ENCODE measurements at places on chromosomes 16 and 17.

GRCh38 chr17:43905985-43906852, 1.1 kb downstream of the MPP2 start:
- DNase-seq = no peak

DNA sequence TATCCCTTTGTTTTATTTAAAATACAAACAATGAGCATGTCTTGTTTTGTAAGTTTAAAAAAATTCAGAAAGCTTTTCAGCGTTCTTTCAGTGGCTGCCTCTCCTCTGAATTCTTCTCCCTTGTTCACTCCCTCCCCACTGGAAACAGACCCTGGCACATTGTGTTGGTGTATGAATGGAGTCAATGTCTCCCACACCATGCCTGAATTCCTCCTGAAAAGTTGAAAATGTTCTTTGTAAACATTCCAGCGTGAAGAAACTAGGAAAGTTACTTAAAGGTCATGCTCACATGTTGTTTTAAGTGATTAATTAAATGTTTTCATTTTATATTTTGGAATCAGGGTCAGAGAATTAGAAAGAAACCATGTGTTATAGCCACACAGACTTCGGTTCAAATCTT, 136.9 kb upstream of the DYNLRB2 start:
- no peak for DNase-seq

GRCh38 chr17:51088287-51088686, 32.4 kb downstream of the SPAG9 start:
- no peak for DNase-seq

DNA sequence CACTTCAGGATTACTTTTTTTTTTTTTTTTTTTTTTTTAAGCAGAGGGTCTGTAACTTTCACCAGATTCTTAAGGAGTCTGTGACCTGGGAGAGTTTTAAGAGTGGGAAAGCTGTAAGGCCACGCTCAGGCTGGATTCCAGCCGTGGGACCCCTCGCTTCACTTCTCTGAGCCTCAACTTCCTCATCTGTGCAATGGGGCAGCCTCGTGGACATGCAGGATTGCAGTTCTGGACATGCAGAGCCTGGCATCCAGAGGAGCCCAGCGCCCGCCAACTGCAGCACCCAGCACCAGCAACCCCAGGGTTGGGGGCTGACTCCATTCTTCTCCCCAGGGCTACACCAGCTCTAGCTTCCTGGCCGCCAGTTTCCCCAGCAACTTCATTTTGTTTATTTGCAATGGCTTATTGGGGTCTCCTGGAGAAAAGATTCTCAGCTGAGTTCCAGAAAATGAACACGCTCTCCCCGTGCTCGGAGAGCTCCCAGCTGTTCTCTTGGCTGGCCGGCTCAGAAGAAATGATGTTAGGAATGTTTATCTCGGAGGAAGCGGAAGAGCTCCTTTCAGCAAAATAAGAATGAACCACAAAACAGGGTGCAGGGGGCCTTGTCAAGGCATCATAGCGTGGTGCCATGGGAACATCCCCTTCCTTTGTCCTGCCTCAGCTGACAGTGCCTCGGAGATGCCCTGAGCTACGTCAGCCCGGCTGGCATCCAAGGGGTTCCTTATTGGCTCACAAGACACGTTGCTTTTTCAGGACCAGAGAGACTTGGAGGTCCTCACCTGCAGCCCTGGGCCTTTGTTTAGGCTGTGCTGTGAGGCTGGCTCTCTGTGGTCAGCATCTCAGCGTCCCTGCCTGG, 22.9 kb upstream of the ZCCHC14 start:
- no peak for DNase-seq

GRCh38 chr17:56739776-56740175, 93.9 kb downstream of the C17orf67 start:
- DNase-seq = no peak

DNA sequence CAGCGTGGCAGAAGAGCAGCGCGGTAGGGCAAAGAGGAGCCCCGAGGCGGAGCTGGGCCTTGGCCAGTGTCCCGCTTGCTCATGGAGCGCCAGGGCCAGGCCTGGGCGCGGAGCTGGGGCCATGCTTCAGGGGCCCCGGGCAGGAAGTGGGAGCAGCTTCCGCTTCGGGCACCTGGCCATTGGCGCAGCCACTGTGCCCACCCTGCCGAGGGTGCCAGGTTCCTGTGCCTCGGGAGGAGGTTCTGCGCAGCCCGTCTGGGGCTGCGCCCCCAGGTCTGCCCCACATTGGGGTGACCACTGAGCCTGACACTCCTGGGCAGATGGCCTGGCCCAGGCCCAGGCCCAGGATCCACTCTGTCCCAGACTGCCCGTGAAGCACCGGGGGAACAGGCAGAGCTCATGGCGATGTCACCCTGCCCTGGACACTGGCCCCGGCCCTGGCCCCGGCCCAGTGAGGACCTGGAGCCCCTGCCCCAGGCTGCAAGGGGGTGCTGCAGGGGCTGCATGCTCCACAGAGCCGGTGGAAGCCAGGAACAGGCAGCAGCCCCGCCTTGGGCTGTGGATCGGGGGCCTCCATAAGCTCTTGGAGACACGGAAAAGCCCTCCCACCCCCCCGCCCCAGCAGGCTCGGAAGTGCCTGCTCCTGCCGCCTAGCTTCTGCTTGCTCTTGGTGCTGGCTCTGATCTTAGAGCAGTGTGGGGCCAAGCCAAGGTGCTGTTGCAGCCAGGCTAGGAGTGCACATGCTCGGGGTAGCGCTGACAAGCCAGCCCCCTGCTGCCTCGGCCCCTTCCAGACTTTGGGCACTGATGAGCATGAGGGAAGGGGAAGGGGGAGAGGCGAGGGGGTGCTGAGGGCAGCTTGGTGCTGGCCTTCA, 35.9 kb upstream of the FOXJ1 start:
- DNase-seq = no peak

GRCh38 chr17:2749058-2749783, at the start of gene CCDC92B:
TSS of gene CCDC92B (minus strand) at chr17:2749652. CDS start at chr17:2735145, 14,507 bp downstream.
- no peak for DNase-seq

DNA sequence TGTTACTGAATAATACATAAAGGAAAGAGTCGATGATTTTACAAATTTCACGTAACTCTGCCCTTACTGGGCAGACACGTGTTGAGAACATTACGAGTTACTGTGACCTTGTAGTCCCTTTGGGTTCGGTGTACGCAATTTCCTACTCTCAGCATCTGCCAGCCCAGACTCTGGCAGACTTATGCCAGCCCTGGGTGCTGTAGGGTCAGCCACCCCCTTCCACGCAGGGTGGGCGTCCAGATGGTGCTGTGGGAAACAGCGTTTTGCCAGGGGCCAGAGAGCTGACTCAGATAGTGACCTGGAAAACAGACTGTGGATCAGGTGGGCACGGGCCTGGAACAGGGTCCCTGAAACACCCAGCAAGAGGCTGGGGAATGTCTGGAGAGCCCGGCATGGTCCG, 148.9 kb downstream of the RPTOR start:
- DNase-seq = no peak

GRCh38 chr16:49352892-49353291, 20.7 kb upstream of the C16orf78 start:
- no peak for DNase-seq

DNA sequence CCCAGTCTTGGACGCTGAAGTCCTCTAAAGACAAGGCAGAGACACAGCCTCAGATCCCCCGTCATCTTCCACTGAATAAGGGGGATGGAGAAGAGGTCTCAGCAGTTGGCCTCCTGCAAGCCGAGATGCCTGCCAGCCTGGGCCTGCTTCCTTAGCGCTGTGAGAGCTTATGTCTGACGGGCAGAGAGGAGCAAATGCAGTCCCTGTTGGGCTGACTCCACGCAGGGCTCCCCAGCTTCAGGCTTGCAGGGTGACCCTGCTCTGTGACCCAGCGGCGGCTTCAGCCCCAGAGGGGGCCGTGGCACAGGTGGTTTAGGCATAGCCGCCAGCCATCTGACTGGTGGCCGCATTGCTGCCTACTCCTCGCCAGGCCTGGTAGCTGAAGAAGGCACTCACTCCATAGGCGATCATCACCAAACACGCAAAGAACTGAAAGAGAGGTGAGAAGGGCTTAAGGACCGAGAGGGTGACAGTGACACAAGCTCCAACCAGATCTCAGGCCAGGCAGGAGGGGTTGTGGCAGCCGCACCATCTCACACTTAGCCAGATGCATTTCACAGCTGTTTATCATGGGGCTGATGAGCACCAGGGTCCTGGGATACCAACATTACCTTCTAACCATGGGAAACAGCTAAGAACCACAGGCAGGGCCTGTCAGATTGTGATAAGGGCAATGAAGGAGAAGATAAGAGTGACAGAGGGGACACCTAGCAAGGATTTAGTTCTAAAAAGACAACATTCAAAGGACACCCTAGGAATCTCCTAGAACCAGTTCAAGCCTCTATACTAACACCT, 11.7 kb downstream of the ARL2BP start:
- DNase-seq = no peak

DNA sequence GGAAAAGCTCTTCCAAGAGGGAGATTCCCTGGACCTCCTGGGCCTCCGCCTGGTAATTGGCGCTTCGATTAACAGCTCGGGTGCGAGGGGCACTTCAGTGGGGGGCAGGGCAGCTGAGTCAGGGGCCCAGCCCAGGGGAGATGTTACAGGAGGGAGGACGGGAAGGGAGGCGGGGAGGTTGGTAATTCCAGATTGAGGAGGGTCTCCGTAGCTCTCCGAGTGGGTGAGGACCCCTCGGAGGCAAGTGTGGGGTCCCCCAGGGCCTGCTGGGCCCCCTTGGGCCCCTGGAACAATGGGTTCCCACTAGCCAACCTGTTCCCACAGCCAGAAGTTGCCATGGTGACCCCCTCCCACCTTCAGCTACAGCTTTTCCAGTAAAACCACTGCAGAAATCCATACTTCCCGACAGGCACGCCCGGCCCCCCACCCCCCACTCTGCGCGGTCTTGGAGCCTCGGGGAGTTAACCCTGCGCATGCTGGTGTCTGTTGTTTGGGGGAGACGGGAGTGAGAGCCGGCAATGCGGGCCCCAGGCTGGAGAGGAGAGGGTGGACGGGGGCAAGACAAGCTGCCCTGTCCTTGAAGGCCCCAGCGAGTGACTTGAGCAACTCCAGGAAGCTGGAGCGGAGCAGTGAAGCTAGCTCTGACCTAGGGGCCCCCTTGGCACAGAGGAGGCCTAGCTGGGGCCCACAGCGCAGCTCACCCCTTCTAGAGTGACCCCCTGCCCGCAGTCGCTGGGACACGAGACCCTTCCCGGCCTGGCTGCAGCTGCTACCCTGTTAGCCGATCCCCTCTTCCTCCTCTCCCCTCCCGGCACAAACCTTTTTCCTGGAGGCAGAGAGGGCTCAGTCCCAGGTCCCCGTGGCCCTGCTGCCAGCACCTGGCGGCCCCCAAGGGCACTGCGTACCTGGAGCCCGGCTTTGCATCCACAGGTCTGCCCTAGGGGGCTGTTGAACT, 37.8 kb downstream of the TMEM235 start:
- DNase-seq = no peak

DNA sequence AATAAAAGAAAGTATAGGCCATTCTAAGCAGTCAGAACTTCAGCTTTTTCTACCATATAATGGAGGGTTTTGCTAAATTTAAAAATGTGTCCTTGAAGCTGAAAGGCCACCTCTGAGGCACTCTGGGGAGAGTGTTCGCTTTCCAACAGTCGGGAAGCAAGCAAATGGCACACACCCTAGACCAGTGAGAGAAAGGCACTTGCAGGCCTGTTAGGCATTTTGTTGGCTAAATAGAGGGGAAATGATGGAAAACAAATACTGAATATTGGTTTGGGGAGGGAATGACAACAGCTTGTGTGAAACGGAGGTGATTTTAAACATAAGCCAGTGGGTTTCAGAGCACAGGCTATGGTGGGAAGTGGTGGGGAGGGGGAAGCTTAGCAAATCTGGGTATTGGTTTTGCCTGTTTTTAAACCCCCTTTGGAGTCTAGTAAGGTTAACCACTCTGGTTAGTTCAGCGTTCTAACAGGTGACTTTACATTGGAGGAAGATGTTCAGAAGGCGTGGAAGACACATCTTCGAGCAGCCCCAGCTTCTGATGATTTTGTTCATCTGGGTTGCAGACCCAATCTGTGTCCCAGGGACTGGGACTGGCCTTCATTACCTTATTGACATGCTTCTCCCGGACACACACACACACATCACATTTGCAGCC, 90.5 kb downstream of the PRKCA start:
- DNase-seq = no peak

- DNase-seq = no peak
These were observed 1.6 kb downstream of the CD7 start for GRCh38 chr17:82315703-82316358.

DNA sequence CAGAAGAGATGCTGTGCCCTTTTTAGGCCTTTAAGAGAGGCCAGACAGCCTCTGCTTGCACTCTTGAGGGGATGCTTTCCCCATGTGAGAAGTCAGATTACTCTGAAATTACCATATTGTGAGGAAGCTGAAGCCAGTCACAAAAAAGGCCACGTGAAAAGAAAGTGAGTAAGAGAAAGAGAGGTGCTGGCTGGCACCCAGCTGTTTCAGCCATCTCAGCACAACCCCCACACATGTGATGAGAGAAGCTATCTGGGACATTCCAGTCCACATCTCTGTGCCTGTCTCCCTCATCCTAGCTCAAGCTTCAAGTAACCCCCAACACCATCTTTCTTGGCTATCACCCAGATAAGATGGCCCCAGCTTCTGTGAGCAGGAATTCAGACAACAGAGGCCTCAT, 131.4 kb downstream of the HS3ST2 start:
- no peak for DNase-seq

GRCh38 chr16:29653471-29653870, 9.6 kb upstream of the SPN start:
- DNase-seq = no peak

DNA sequence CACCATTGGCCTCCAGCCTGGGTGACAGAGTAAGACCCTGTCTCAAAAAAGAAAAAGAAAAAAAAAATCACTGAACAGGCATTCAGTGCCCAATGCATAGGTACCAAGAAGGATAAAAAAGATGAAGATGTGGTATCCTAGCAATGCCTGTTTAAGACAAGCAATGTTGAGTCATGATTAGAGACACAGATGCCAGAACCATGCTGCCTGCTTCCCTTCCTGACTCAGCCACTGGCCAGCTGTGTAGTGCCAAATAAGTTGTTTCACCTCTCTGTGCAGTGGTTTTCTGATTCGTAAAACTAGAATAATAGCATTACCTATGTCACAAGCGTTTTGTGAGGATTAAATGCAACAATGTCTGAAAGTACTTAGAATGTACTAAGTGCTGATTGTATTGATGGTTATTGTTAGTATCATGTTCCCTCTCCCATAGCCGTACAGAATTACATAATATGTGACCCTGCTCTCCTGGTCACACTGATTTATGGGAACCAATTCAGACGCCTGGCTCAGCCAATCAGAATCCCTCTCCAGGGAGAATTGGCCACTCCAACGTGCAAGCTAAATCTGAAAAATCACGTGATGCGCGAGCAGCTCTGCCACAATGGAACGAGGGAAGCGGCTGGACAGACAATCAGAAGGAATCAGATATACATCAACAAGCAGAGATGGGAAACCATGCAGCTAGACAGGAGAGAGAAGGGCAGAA, 241.9 kb downstream of the SLC39A11 start:
- no peak for DNase-seq

GRCh38 chr17:59373882-59374495, 42.5 kb downstream of the YPEL2 start:
- DNase-seq = no peak

- DNase-seq = no peak
These were observed 95.7 kb upstream of the AKTIP start for GRCh38 chr16:53598511-53599275.

GRCh38 chr16:15493466-15494180, 59.2 kb downstream of the BMERB1 start:
- DNase-seq = no peak

GRCh38 chr17:40317345-40317873, 8.4 kb downstream of the RARA start:
- no peak for DNase-seq

GRCh38 chr16:3171181-3171854, 16.7 kb upstream of the OR1F1 start:
- DNase-seq = no peak
